Stimulated activated CD8-positive, alpha-beta memory T cell treated with anti-CD3 and anti-CD28 coated beads, Interleukin-7, amount 100 ng/mL, for 48 hours (primary cell): ENCODE measurements at places on chromosomes 1 and 21.

DNA sequence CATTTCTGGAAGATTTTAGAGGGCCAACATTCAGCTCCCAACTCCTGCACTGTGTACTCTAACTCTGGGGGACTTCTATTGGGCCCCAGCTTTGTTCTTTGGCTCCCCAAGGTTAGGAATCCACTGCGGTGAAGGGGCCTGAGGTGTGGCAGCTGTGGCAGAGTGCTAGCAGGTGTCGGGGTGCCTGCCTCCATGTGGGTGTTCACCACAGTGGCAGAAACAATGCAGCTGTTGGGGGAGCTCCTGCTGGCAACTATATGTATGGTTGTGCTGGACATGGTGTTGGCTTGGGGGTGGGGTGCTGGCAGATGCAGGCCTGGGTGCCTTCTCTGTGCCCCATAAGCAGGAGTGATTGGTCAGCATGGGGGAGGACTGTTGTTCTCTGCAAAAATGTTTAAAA, 95.5 kb downstream of the ST6GALNAC3 start:
- DNase-seq: peak; percentile 4

DNA sequence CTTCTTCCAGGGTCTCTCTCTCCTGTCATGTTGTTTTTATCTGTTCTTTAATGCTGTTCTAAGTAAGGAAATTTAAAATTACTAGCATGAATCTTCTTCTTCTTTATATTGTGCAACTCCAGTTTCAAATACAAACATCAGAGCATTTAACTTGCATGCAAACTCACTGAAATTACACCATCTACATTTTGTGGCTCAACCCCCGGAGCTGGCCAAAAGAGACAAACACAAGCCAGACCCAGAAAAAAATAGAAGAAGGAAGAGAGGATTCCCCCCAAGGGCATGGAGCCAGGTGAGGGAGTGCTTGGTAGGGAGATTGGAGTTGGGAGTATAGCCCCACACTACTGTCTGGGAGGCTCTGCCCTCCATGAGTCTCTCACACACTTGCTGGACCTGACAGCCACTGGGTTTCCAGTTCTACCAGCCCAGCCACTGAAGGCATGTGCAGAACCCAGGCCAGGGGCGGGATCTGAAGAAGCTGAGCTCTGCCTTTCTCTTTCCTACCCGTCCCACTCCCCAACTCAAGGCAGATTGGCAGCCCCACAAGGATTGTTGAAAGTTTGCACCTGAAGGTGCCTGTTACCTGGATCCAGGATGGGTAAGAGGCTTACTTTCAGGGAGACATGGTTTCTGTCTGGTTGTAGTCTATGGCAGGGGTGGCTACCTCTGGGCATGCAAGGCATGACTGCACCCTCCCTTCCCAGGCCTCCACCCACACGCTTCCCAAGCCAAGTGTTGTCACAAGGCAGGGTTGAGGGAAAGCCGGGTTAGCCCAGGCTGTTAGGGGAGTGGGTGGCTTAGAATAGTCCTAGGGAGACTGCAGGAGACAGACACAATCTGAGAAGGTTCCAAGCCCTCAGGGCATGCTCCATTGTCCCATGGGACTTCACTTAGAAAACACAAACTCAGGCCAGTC, 297.2 kb downstream of the TGFB2 start:
- DNase-seq: no peak

DNA sequence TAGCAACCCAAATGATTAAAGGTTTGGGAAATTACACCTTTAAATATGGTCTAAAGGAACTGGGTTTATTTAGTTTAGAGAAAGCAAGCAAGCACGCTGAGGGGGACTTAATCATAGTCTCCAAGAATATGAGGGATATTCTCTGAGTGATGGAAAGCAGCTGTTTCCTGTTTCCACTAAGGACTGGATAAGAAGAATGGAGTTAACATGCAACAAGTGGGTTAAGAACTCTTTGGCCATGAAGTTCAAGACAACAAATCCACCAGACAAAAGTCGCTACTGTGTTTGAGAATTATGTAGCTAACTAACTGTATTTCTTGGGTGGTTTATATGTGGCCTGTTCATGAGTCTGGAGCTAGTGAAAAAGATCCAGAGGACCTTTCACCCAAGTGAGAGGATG, 85.7 kb downstream of the TGFB2 start:
- DNase-seq: no peak

DNA sequence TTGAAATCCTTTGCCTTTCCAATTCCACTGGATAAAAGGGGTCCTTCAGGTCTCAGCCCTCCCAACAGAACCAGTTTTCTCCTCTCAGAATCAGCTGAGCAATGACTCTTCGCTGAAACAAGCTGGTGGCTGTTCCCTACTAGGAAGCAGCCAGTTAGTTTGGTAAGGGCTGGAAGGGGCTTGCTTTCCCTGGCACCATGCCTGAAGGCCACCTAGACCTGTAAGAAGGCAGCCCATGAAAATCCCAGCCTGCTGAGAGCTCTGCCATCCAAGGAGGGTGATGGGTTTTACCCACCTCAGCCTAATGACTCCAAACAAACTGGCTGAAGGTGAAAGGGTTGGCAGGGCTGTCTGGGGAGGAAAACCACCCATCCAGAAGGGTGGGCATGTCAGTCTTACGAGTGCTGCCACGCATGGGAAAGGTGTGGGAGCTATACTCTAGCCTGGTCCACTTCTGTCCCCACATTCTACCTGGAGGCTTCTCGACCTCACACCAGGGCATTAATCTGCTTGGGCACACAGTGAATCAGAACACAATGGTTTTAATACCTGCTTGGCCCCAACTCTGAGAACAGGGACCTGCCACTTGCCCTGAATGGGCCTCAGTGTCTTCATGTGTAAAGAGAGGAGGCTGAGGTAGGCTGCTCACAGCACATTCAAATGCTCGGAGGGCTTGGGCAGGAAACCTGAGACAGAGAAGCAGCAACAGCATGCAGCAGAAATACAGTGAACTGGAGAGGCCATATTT, 53.0 kb downstream of the CD46 start:
- DNase-seq: no peak

DNA sequence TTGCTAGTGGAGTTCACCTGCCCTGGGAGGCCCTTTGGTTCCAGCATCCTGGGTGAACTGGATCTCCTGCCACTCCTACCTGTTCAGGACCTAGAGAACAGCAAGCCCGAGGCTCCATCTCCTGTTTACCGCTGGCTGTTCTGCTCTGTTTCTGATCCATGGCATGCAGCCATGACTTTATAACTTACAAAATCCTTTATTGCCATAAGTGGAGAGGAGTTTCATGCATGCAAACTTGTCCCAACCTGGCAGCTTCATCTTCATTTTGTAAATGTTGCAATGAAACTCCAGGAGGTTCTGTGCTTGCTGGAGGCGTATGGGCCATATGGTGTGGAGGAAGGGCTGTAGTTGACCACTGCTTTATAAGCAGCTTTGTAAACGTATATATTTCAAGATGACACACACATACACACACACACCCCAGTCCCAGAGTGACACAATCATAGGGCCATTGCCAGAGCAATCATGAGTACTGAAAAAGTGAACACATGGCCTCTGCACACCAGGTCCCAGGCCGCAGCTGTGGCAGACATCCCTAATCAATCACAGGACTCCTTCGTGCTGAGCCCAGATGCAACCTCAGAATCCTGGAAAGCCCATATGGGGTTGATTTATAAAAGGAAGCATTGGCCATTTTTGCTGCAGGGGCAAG, 69.0 kb downstream of the UBIAD1 start:
- no peak for DNase-seq

- no peak for DNase-seq
Measured at GRCh38 chr1:207463571-207463970, 9.4 kb downstream of the CR2 start.

DNA sequence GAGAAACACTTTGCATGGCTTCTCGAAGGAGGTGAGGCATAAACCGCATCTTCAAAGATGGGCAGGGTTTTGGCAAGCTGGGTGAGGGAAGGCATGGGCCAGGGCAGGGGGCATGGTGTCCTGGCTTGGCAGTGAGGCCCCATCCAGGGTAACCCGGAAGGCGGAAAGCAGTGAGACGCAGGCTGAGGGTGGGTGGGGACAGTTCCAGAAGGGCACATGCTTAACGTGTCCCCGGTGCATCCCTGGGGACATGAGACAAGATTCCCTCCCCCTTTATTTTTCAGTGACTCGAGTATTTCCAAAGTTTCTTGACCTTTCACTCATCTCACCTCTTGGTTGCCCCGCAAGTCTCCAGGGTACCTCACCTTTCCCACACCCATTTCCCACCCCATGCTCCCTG, 122.8 kb upstream of the SLC25A33 start:
- DNase-seq: no peak

- peak; percentile 8 for DNase-seq
Measured at GRCh38 chr21:35179990-35180540, 131.0 kb upstream of the RUNX1 start.

DNA sequence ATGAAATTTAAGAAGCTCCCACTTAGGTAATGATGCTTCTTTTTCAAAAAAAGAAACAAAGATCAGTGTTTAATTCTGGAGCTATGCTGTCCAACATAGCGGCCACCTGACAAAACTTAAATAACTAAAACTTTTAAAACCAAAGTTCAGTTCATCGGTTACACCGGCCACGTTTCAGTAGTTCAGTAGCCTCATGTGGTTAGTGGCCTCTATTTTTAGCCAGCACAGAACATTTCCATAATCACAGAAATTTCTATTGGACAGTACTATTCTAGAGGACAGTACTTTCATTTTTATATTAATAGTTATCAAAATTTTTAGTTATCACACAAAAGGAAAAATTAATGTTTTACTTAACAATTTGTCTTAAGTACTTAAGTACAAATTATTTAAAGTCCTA, 141.0 kb downstream of the USP25 start:
- no peak for DNase-seq

GRCh38 chr1:908661-909060, 15.1 kb upstream of the SAMD11 start:
- DNase-seq: no peak

DNA sequence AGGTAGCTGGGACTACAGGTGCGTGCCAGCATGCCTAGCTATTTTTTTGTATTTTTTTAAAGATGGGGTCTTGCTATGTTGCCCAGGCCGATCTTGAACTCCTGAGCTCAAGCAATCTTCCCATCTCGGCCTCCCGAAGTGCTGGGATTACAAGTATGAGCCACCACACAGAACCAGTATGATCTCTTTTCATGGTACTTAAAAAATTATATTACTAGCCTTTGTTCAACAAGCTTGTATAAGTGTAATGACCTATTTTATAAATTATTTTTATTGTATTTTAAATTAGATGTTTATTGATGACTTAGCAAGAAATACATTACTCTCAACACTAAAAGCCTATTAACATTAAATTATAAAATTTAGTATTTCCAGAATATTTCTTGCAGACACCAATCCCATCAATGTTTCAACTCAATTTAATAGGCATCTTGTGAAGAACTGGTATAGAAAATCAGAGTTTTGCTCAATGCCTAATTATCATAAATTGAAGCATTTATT, 36.0 kb upstream of the MTF2 start:
- no peak for DNase-seq

GRCh38 chr1:156401041-156401574, 32.1 kb downstream of the RHBG start:
- DNase-seq: no peak

DNA sequence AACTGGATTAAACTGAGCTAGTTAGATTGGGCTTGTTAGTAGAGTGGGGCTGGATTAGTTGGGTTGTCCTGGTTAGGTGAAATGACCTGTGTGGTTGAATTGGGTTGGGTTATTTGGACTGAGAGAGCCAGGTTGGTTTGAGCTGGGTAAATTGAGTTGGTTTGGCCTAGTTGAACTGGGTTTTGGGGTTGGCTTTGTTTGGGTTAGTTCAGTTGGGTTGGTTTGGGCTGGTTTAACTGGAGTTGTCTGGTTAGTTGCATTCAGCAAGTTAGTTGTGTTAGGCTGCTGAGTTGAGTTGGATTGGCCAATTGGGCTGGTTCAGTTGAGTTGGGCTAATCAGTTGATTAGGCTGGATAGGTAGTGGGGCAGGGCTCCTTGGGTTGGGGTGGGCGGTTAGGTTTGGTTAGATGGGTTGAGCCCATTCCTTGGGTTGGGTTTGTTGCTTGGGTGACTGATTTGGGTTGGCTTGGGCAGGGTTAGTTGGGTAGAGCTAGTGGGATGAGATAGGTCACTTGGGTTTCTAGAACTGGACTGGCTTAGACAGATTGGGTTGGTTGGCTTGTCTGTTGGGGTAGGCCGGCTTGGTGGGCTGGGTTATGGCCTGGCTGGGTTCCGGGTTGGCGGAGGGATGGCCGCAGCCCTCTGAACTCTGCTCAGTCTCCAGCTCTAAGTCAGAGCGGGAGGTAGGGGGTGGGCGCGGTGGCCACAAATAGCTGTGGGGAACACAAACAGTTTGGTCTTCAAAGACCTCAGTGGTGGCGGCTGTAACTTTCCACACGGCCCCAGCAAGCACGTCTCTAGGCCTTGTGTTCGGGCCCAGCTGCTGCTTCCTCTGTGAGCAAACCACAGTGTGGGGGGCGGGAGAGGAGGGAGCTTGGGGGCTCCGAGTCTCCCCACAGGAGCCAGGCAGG, 67.2 kb upstream of the RUNX3 start:
- DNase-seq: peak; percentile 83

- peak; percentile 11 for DNase-seq
Measured at GRCh38 chr1:117615474-117615873, 9.6 kb downstream of the TENT5C start.

DNA sequence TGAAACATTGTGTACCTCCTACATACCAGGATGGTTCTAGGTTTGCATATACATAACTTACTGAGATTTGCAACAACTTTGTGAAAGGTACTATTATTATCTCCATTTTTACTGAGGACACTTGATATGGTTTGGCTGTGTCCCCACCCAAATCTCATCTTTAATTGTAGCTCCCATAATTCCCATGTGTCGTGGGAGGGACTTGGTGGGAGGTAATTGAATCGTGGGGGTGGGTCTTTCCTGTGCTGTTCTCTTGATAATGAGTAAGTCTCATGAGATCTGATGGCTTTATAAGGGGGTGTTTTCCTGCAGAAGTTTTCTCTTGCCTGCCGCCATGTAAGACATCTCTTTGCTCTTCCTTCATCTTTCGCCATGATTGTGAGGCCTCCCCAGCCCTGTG, 40.1 kb downstream of the IGSF21 start:
- DNase-seq: no peak

DNA sequence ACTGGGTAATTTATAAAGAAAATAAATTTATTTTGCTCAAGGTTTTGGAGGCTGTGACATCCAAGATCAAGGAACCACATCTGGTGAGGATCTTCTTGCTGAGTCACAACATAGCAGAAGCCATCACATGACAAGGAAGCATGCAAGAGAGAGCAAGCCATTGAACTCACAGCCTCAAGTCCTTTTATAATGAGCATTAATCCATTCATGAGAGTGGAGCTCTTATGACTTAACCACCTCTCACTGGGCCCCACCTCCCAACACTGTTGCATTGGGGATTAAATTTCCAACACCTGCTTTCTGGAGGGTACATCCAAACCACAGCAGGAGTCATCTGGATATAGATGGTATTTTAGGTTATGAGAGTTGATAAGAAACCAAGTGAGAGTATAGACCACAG, 20.6 kb upstream of the EGLN1 start:
- DNase-seq: no peak

GRCh38 chr1:176888471-176889032, 276.0 kb downstream of the ASTN1 start:
- no peak for DNase-seq

GRCh38 chr1:155077758-155078445, 735 bp upstream of the EFNA3 start:
- no peak for DNase-seq

GRCh38 chr1:38241594-38242334, 195.2 kb upstream of the POU3F1 start:
- no peak for DNase-seq

- DNase-seq: no peak
Measured at GRCh38 chr1:84715342-84716019, 25.2 kb upstream of the SSX2IP start.

GRCh38 chr1:183580281-183580682, 10.0 kb downstream of the NCF2 start:
- DNase-seq: no peak

- no peak for DNase-seq
Measured at GRCh38 chr1:155010211-155010918, 7.8 kb downstream of the ZBTB7B start.
